ENCODE measurements at places on chromosomes 5 and 9. TPM values are rescaled to one million over a fixed set of nuclear protein-coding genes. Genes with fewer than 3 reads are reported as not detected.

- DNase-seq, result no peak
These were observed 678.3 kb upstream of the CHD1 start for GRCh38 chr5:99607124-99607523.

- no peak for DNase-seq
These were observed 11.8 kb upstream of the CHD1 start for GRCh38 chr5:98940581-98940980.

DNA sequence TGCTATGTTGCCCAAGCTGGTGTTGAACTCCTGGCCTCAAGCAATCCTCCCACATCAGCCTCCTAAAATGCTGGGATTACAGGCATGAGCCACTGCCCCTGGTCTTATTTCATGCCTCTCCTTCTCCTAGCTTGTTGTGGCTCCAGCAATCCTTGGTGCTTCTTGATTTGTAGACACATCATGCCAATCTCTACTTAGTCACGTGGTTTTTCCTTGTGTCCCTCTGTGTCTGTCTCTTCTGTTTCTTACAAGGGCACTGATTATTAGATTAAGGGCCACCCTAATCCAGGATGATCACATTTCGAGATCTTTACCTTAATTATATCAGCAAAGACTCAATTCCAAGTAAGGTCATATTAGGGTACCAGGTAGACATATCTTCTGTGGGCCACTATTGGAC, 9.2 kb upstream of the IL31RA start:
- no peak for DNase-seq

GRCh38 chr5:97728920-97729319, 545.9 kb upstream of the RIOK2 start:
- DNase-seq, result no peak

DNA sequence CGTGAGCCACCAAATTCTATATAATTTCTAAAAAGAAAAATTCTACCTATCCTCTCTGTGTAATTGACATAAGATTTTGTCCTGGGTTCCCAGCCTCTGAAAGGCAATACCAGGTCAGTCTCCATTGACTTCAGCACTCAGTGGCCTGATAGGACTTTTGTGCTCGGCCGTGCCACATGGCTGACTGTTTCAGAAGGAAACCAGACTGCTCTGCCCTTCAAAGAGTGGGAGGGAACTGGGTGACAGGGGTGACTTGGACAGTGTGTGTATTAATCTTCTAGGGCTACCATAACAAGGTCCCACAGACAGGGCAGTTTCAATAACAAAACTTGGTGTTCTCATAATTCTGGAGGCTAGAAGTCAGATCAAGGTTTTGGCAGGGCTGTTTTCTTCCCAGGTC, 43.0 kb downstream of the ARHGAP26 start:
- no peak for DNase-seq

DNA sequence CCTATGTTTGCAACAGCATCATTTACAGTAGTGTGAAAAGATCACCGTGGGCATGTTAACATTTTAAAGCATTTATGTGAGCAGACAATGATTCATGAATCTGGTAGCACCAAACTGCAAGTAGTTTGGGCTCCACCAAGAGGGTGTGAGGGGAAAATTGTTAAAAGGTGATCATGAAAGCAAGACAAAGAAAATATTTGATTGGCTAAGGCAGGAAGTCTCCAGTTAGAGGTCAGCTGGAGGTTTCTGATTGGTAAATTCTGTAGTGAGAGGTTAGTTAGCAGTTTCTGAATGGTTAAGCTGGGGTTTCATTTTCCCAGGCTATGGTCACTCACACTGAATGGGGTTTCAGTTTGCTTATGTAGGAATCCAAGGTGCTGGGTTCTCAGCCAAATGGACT, 13.5 kb upstream of the DRD1 start:
- no peak for DNase-seq

The PCDHA11 gene
- not detected for total RNA-seq

DNA sequence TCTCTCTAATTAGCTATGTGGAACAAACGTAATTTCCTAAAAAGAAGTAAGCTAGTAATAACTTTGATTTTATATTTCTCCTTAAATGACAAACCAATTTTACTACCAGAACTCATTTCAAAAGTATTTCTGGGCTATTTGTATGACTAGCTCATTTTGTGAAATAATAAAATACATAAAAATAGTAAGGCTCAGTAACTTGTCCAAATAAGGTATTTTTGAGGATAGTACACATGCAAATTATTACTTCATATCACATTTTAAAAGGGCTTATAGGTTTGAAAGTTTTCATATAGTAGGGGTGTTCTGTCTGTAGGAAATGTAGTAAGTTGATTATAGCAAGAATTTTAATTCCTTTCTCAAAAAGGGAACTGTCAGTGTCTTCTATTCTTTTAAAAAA, 26.5 kb downstream of the C9orf85 start:
- DNase-seq, result no peak

DNA sequence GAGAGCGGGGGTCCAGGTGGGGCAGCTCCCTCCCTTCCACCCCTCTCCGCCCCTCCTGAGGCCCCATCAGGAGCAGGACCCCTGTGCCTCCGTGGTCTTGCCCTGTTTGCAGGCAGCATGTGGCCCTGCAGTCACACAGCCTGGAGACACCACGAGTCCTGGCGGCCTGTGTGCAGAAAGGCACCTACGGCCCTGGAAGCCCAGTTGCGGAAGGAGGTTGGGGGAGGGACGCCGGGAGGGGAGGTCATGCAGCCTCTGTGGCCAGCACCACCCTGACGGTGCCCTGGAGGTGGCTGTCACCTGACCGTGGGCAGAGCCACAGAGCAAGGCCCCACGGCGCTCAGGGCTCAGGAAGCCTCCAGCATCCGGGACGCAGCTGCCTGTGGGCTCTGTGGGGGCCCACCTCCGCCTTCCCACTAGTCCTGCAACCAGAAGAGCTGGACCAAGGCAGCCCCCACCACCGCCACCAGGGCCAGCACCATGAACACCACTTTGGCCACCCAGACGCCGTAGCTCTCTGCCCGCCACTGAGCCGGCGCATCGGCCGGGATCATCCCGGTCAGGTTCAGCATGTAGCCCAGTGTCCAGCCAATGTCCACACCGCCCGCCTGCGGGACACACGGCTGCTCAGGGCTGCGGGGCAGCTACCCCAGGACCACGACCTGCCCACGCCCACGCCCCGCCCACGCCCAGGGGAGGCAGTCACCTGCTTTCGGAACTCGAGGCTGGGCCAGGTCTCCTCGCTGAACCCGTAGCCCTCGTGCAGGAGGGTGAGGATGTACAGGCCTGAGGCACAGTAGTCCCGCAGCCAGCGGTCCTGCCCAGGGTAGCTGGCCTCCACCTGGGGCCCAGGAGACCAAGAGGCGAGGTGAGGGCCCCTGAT, 6.4 kb downstream of the ENTPD8 start:
- DNase-seq, result no peak

DNA sequence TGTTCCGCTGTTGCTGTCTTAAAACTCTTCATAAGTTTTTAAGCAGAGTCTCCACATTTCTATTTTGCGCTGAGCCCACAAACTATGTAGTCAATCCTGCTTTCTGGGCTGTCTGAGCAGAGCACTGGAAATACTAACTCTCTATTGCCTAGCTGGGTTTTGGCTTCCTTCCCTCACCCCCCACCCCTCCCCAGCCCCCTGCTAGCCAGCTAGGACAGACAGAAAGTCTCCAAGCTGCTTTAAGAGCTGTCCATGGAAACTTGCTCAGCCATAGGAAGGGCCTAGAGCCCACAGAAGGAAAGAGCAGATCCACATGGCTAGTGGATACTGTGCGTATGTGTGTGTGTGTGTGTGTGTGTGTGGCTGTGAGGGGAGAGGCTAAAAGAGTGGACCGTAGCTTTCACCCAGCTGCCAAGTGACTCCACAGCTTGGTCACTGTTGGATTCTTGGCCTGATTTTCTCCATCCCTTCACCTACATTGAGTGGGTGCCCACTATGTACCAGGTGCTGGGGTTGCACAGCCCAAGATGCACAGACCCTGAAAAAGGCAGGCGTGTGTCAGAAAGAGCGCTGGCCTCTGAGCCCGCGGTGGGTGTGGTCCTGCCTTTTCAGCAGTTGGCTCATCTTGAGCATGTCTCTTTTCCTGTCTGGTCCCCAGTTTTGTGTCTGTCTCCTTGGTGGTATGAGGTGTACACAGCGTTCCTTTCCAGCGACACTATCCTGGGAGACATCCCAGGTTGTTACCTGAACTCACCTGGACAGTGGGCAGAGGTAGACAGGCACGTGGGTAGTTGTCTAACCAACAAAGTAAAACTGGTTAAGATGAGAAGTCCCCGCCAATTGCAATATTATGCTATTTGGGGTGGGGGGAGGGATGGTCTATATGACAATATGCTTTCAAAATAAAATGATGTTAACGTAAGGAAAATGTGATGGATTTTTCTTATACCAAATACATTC, 5.4 kb upstream of the NKX2-5 start:
- no peak for DNase-seq

GRCh38 chr9:72579880-72580550, 58.6 kb downstream of the TMC1 start:
- no peak for DNase-seq

- DNase-seq, result no peak
These were observed 271.9 kb downstream of the NSG2 start for GRCh38 chr5:174317256-174317894.

- no peak for DNase-seq
These were observed 23.5 kb upstream of the ATG10 start for GRCh38 chr5:81948349-81948748.

DNA sequence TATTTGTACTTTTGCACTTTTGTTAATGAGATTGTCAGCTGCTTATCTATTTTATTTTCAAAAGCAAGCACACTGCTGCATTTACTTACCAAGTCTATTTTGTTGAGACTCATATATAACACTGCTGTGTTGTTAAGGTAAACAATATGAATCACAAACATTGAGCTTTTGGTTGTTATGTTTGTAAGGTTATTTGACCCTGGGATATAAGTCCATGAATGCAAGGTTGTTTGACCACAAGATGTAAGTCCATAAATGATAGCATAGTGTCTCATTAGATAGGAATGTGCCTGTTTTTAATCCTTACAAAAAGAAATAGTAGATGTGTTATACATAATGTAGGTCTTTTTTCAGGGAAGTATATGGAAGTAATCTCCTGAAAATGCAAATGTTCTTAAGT, 845.9 kb downstream of the CDH9 start:
- DNase-seq, result no peak

The LIFR gene
- 0.11 TPM for total RNA-seq

The SLC27A4 gene
- total RNA-seq, result 2.2 TPM

- no peak for DNase-seq
These were observed 923 bp upstream of the ZBTB5 start for GRCh38 chr9:37466037-37466709.

GRCh38 chr9:109903515-109904138, 123.6 kb downstream of the PALM2AKAP2 start:
- peak; percentile 53 for DNase-seq

DNA sequence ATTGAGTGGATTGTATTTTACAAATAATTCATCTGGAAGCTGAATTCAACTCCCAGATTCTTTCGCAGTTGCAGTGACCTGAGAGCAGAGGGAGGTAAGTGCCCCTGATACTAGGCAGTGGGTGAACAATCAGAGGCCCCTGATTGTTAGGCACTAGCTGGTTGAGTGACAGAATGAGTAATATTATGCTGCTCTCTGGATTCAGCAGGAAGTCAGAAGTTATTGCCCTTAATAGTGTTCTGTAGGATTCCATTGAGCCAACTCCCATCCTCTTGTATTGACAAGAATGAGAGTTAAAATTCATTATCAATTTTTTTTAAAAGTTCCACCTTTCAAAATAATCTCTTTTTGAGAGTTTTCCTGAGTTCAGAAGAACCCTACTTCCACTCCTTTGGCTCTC, 301.2 kb downstream of the DTWD2 start:
- DNase-seq, result no peak

DNA sequence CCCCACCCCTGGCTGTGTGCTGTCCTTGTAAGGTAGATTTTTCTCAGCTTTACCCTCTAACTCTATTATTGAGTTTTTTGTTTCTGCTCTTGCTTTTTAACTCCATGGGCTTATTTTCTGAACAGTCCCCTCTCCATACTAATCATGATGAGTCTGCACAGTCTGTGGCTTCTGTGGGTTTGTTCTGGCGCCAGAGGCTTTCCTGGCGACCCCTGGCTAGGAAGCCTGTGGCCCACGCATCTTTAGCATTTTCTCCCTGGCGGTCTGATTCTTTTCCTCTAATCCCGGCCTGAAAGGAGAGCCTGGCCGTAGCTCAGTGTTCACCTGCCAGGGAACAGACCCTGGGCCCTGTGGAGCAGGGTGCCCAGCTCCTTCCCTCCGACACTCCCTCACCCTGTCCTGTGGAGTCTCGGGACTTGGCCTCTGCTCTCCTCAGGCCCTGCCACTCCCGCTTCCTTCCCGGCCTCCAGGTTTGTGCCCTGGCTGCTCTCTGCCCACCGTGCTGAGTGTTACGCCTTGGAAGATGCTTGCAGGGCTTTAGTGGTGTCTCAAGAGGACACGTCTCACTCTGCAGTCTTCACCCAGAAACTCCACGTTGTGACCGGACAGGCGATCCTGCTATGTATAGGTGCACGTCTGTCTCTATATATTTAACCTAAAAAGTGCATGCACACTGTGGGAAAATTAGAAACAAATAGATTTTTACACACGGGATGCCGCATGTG, 31.7 kb upstream of the LRRC14B start:
- no peak for DNase-seq

- no peak for DNase-seq
These were observed 57.3 kb downstream of the FGF18 start for GRCh38 chr5:171476701-171477100.

The P4HA2 gene
- total RNA-seq, result not detected

DNA sequence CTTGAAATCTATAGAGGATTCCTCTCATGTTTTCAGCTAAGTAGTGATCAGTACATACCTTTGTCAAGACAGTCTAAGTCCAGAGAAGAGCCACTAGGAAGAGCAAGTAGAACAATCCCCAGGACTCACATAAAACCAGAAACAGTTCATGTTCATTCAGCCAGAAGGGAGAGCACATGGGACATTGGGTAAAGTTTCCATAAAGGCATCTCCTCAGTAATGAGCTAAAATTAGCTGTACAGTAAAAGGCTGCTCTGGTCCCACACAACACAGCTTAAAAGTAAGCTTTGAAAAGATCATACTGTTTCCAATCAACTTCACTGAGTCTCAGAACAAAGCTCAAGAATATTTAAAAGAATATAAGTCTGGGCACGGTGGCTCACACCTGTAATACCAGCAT, 32.4 kb downstream of the HOMER1 start:
- no peak for DNase-seq

The FOCAD gene
- total RNA-seq, result 14.1 TPM

GRCh38 chr5:171442287-171443042, 23.0 kb downstream of the FGF18 start:
- no peak for DNase-seq

DNA sequence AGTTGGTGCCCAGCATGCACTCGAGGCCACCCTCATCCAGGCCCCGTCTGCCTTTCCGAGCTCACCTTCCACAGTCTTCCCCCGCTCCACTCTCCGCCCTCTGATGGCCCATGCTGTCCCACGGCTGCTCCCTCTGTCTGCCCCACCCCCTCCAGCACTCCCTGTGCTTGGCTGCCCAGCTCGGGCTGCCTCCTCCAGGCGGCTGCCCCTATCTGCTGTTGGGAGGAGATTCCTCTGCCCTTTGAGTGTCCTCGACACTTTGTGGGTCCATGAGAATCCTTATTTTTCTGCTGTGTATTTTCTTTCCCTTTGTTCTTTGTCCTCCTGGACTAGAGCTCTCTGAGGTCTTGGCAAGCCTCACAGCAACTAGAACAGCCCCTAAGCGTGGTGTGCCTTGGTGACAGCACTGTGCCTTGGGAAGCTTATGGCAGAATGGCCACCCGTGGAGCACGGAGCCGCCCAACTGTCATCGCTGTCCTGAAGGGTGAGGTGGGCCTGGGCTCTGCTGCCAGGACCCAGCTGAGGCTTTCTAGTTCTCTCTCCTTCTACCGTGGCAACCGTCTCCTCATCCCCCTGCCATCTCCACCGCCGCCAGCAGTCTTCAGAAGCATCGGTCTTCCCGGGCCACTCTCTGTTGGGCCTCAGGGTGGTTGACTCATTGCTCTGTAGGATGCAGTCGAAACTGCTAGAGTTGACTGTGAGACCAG, 5.2 kb downstream of the NTMT1 start:
- no peak for DNase-seq
